Activated CD4-positive, alpha-beta T cell treated with anti-CD3 and anti-CD28 coated beads, Interleukin-10, Interleukin-2, amounts not matched to agents 100 ng/mL and 50 ng/mL, durations not matched to agents 16 hours and 8 hours (primary cell): ENCODE measurements at places on chromosomes 4 and X.

DNA sequence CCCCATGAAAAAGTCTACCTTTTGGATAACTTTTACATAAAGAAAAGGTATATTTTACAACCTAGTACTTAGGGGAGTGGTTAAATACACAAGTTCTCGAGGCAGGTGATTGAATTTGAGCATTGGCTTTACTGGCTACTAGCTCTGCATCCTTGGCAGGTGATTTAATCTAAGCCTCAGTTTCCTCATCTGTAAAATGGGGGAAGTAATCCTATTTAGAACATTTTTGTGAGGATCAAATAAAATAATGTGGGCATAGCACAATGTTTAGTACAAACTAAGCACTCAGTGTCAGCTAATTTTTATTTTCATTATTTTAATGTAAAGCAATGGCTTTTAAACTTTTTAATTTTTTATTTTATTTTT lies 102.9 kb downstream of the CEP135 start:
- no peak for DNase-seq

DNA sequence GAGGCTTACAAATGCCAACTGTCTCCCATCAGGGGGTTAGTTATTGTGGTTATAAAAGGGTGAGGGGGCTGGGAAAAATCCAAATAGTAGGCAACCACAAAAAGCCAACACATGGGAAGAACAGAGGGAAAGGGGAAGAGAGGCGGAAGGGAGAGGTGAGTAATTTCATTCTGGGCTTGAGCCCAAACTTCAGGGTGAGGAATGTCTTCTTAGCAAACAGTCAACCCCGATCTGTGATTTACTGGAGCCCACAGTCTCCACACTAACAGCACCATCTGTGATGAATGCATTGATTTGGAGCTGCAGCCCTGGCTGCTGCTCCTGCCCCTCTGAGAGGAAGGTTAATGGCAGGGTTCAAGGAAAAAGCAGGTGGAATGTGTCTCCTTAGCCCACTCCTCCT lies 162.2 kb upstream of the GPR101 start:
- DNase-seq, result no peak

DNA sequence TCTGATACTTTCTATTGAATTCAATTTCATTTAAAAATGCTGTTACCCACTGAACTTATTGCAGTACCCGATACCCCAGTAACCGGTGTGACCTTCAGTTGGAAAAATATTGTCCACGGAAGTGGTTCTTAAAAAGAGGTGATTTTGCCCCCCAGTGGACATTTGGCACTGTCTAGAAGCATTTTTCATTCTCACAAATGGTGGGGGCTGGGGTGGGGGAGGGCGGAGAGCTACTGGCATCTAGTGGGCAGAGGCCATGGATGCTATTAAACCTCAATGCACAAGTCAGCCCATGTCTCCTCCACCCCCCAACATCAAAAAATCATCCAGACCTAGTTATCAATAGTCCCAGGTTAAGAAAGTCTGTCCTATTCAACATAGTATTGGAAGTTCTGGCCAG lies 19.6 kb upstream of the CHM start:
- no peak for DNase-seq

DNA sequence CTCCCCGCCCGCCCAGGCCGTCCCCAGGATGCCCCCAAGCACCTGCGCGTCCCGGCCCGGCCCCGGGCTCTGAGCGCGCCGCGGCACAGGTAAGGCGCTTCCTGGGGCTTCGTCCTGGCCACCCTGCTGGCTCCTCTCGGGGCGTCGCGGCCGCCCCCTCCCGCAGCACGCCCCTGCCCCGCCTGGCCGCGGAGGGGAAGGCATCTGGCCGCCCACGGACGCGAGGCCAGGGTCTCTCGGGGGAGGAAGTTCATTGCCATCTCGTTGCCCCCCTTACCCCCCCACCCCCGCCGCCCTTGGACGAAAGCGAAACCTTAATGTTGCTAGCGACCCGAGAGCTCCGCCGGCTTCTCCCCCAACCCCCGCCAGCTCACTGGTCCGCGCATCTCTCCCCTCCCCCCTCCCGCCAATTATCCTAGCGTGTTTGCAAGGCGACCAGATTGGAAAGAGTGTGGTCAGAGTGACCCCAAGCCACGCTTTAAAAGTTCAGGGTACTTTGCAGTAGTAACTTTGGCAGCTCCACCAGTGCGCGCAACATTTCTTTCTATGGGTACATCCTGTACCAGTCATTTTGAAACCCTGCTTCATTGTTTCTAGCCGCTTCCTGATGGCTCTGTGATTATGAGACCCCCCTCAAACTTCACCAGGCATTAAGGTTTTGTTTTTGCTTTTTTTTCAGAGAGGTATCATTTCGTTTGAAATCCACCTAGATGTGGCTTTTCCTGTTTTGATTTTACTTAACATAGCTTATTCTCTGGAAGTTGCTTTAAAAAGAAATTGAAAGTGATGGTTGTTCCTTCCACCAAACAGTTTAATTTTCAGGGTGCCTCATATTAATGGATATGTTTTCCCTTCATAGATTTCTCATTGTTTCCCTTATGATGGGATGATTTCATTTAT lies 626 bp downstream of the TBC1D1 start:
- peak; percentile 91 for DNase-seq

GRCh38 chr4:113499696-113500095 lies 261.8 kb downstream of the CAMK2D start:
- no peak for DNase-seq

DNA sequence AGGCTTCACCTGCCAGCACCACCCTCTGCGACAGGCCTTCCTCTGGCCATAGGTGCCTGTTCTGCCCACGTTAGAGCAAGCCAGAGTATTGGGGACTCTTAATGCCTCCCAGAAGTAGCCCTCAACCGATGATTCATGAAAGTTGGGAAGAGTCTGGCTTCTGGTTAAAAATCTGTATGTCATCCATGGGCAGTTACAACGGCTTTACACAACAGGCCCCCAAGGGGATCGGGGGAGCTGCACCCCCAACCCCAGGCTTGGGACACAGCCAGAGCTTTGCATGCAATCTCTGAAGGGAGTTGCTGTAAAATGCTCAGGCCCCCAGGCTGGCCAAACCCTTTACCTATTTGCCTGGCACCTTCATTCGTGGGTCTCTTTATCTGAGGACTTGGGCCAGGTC lies 5.4 kb upstream of the CYTL1 start:
- no peak for DNase-seq

- DNase-seq, result peak; percentile 5
Measured at GRCh38 chr4:167020410-167020809, 213.9 kb downstream of the SPOCK3 start.

DNA sequence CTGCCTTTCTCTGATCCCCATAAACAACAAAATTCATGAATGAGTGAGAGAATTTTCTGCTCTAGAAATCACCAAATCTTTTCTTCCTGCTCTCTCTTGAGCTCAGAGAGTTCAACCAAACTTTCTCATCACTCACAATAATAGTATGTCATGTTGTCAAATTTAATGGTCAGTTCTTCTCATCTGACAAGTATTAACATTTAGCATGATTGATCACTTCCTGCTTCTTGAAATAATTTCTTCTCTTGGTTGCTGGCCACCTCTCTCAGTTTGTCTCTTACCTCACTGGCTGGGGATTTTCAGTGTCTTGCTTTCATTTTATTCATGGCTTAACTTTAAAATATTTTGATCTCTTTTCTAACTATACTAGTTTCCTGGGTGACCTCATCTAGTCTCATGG lies 25.5 kb upstream of the FGF5 start:
- no peak for DNase-seq

- DNase-seq, result no peak
Measured at GRCh38 chrX:134801267-134801666, 143.0 kb upstream of the PLAC1 start.

GRCh38 chr4:10762561-10762960 lies 78.0 kb upstream of the CLNK start:
- no peak for DNase-seq

- no peak for DNase-seq
Measured at GRCh38 chrX:55120761-55121358, 32.0 kb downstream of the PAGE2 start.

GRCh38 chr4:179097741-179098140 lies 1655.5 kb upstream of the AGA start:
- no peak for DNase-seq

DNA sequence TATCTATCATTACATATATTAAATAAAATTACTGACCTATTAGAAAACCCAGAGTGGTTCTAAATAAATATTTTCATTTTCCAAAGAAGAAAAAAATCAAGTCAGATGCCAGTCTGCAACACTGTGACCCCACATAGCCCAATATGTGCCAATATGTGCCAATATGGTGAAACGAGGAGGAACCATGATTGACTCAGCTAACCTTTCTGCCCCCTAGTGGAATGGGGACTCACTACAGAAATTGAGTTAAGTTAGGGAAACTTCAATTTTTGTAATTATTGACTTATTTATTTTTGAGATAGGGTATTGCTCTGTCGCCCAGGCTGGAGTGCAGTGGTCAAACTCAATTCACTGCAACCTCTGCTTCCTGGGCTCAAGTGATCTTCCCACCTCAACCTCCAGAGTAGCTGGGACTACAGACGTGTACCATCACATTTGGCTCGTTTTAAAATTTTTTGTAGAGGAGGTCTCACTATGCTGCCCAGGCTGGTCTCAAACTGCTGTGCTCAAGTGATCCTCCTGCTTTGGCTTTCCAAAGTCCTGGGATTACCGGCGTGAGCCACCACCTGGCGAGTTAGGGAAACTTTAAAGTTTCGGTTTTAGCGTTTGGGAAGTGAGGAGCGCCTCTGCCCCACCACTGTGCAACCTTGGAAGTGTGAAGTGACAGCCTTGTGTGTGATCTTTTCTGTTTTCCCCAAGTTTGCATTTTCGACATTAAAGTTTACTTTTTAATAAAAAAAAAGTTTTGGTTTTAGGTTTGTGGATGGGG lies 116.8 kb upstream of the SHISA3 start:
- peak; percentile 53 for DNase-seq

DNA sequence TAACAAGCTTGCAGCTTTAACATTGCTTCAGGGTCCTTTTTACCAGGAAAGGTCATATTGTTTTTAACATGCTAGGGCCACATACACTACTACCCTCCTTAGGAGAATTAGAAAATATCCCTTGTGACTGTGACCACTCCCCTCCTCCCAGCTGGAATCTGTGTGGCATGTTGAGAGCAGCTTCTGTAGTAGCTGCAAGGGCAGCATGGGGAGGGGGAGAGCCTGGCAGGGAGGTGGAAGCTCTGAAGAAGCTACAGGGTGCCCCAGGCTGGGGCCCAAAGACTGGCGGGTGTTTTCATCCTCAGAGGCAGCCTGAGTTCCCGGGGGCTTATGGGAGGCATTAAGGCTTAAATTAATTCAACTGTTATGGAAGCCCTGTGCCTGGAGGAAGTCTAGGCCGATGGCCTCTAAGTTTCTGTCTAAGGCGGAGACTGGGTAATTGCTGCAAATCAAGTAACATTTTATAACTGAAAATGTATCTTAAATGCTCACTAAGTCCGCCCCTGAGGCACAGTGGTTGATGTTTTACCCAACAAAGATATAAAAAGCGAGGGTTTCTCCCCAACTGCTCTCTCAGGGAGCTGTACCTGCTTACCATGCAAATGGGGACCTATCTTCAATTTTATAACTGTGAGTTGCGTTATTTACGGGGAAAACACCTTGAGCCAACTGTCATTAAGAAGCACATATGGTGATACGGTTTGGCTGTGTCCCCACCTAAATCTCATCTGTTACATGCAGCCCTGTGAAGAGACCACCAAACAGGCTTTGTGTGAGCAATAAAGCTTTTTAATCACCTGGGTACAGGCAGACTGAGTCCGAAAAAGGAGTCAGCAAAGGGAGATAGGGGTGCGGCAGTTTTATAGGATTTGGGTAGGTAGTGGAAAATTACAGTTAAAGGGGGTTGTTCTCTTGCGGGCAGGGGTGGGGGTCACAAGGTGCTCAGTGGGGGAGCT lies 37.4 kb upstream of the STS start:
- DNase-seq, result no peak

- no peak for DNase-seq
Measured at GRCh38 chr4:17636341-17636695, 21.9 kb downstream of the MED28 start.

DNA sequence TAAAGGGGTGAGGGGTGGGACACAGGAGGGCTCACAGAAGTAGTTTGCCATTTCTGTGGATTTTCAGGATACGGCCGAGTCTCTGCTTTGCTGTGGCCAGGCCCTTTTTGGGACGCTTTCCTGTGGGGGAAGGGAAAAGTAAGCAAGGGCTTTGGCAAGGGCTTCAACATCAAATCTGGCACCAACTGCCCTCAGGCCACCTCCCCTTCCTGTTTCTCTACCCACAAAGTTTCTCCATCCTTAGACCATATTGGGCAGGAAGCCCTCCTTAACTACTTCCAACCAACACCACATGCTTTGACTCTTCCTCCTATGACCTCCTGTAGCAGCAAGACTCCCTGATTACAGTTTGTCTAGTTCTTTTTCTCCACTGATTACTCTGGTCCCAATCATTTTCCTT lies 105.1 kb downstream of the PHF8 start:
- DNase-seq, result peak; percentile 14

DNA sequence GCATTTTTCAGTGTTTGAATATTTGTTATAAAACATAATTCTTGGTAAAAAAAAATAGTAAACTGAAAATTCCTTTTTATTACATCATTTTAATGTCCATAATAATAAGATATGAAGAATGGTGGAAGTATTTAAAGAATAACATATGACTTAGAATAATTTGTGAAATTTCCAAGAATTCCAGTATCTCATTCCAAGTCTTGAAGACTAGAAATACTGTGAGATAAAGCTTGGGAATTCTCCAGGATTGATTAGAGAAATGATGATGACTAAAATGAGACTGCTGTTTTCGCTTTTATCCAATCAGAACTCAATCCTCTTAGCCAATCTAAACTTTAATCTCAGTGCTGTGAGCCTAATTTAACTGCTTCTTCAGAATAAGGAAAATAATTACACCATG lies 184.2 kb upstream of the HCCS start:
- no peak for DNase-seq

DNA sequence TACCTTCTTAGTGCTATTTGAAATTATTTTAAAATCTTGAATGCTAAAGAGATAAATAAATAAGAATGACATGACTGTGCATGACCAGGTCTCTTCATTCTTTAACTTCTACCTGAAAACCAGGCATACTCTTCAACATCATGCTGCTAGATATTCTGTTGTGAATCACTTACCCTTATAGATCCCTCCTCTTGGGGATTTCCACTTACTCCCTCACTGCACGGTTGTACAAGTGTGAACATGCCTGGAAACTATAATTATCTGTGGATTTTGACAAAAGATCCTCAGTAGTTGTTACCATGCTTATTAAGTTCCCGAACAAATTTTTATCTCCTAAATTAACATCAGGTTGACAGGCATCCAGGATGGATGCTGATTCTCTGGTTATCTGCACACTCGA lies 54.3 kb downstream of the ADGRL3 start:
- no peak for DNase-seq

DNA sequence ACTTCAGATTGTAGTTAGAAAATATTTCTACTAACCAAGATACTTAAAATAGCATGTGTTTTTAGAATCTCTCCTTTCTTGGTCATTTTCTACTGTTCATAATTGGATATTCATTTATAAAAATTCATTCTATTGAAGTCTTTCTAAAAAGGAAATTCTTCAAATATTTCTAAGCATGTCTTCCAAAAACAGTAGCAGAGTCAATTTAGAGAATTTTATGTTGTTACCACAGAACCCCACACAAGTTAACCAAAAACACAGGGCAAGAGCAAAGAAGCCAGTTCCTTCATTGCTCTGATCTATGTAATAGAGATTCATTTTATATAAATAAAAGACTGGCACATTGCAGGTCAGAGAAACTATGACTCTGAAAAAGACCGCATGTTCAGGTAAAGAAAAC lies 345.1 kb upstream of the PITX2 start:
- DNase-seq, result no peak

- peak; percentile 20 for DNase-seq
Measured at GRCh38 chrX:30504309-30504708, 73.3 kb downstream of the TASL start.
